ENCODE measurements at places on chromosomes 3 and 15.
A peak's percentile ranks its signal among the peaks of the same experiment; 100 is the strongest.

DNA sequence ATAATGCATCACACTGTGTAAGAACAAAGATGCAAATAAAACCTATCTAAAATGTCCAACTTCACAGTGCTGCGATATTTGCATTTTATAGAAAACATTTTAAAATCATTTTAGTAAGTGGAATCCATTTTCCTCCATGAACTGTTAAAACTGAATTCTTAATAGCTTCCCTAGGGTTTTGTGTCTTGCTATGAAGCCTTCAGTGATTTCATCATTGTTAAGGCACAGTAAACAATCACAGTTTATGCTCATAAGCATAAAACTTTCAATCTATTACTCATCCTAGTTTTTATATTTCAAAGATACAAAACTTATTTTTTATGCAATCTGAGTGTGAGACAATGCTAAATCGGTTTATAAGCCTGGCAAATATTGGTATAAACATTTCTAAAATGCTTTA is 509.7 kb downstream of the TUSC7 start:
- no peak for DNase-seq

DNA sequence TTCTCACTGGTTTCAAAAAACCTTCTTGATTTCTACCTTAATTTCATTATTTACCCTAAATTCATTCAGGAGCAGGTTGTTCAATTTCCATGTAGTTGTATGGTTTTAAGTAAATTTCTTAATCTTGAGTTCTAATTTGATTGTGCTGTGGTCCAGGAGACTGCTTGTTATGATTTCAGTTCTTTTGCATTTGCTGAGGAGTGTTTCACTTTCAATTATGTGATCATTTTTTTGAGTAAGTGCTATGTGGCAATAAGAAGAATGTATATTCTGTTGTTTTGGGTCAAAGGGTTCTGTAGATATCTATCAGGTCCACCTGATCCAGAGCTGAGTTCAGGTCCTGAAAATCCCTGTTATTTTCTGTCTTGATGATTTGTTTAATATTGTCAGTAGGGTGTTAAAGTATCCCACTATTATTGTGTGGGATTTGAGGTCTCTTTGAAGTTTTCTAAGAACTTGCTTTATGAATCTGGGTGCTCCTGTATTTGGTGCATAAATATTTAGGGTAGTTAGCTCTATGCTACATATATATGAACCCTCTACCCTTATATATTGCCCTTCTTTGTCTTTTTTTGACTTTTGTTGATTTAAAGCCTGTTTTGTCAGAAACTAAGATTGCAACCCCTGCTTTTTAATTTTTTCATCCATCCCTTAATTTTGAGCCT is 158.4 kb upstream of the TPRG1 start:
- DNase-seq: no peak

DNA sequence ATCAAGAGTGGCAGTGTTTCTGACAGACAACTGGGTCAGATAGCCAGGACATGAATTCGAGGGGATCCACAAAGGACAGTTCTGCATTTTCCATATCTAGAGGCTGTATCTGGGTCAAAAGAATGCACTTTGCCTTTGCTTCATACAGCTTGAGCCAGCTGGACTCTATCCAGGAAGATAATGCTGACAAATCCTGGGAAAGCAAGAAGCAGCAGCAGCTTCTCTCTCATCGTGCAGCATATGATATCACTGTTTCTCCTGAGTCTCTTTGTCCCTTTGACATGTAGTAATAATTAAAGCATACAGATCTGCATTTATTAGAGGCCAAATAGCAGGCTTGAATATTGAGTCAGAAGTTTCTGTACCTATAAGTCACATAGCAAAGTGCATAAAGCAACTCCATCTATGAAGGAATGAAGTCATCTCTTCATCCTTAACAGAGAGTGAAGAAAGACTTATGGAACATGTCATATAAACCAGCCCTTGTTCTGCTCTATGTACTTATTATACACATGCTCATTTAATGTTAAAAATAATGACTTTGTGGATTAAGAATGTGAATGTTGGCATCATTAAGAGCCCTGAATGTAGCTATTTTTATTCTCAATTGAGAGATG is 236.8 kb upstream of the GBE1 start:
- peak; percentile 65 for DNase-seq

DNA sequence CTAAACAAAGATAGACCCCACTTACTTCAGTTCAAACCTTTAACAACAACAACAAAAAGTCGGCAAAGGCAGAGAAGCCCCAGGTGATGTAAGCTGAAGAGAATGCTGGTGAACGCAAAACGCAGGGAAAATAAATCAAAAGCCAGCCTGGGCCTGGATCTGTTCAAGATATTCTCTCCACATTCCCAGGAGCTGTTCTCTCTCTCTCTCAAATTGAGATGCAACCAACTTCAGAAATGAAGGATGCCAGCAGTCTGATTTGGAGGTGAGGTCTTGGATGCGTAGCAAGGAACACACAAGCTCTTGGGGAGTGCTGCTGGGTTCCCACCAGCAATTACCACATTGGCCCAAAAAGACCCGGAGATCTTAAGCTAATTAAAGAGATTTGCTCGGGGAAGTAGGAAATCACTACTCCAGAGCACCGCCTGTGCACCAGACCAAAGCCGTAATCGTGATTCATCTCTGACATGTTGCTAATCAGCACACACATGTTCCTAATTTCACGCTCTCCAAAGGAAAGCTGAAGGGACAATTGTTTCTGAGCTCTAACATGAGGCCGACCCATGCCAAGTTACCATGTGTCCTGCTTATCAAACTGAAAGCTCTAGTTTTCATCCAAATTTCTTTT is 37.1 kb downstream of the IL17RD start:
- peak; percentile 11 for DNase-seq
